Stimulated activated CD4-positive, alpha-beta T cell treated with anti-CD3 and anti-CD28 coated beads, Interleukin-15, amount 100 ng/mL, for 1 hour (primary cell): ENCODE measurements at places on chromosomes 16 and 17.

DNA sequence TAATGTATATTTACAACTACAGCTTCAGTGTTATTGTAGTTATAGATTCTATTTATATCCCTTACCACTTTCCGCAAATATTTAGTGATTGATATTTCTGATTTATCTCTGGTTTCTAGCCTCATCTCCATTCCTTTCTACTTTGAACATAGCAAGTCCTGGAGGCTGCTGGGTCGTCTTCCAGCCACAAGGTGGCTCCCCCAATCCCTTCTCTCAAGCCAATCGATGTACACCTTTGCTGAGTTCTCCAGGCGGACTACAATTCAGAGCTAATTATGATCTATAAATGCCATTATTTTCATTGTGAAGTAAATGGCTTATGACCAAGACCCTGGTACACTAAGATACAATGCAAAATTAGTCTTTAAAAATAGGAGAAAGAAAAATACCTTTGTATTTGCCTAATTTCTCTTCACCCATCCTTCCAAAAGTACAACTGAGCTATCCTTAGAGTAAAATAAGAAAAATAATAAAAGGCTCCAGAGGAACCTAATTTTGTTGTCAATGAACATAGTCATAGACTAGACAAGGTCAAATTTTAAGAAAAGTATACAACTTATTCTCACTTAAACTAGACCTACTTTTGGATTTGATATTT lies 122.1 kb downstream of the SKAP1 start:
- DNase-seq: peak; percentile 16

GRCh38 chr17:82664701-82665182 lies 16.5 kb upstream of the WDR45B start:
- no peak for DNase-seq

GRCh38 chr16:50458667-50459495 lies 89.3 kb upstream of the NKD1 start:
- DNase-seq: no peak

GRCh38 chr16:1308036-1308976 lies 1.1 kb upstream of the UBE2I start:
- DNase-seq: no peak

DNA sequence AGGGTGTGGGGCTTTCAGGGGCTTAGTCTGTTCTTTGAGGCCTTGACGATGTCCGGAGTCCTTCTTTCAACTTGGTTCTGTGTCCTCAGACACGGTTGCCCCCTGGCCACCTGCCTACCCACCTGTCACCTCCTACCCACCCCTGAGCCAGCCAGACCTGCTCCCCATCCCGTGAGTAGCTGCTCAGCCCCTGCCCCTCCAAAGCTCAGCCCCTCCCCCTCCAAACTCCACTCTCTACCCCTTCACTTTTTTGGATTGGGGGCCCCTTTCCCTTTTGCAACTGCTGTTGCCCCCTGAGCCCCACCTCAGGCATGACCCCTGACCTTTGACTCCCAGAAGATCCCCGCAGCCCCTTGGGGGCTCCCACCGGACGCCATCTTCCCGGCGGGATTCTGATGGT lies 1.2 kb downstream of the LAT start:
- no peak for DNase-seq

DNA sequence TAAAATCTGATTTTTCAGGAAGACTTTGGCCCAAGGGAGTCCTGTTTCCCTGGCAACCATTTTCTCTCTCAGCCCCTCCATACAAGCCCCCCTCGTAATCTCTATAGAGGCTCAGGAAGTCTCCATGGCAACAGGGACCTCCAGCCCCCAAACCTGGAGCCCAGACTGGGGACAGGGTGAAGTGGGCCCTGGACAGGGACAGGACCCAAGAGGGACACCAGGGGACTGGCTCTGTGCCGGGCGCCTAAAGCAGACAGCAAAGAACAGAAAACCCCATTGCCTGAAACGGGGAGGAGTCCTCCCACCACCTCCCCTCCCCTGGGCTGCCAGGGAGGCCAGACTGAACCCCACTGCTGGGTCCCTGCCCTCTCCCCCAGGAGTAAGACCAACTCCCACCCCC lies 40.6 kb downstream of the CPNE2 start:
- DNase-seq: no peak

DNA sequence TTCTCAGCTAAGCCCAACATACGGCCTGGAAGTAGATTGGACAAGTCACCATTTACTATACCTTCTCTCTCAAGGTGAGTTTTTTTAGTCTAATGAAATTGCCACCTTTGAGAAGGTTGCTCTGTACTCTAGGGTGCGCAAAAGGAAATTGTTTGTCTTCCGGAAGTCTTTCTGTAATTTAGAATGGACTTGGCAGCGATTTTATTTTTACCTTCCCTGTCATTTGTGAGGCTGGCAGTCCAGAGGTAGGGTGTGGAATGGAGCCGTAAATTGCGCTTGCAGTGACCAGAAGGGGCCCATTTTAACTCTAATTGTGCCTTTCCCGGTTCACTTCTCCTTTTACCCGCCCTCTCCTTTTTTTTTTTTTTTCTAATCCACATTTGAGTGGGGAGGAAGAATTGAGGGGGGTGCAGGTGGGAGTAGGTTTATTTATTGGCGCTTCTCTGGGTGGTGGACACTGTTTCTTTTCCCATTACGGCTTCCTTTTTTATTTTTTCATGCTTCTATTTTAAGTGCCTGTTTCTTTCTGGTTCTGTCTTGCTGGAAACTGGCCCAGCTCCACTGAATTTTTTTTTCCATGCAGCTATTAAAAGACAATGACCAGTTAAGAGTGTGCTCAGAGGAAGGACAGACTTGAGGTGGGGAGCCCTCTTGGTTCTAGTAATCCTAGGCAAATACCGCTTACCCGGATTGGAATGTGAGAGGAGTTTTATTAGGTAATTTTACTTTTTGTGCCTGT lies 89.7 kb upstream of the CLEC18A start:
- no peak for DNase-seq

DNA sequence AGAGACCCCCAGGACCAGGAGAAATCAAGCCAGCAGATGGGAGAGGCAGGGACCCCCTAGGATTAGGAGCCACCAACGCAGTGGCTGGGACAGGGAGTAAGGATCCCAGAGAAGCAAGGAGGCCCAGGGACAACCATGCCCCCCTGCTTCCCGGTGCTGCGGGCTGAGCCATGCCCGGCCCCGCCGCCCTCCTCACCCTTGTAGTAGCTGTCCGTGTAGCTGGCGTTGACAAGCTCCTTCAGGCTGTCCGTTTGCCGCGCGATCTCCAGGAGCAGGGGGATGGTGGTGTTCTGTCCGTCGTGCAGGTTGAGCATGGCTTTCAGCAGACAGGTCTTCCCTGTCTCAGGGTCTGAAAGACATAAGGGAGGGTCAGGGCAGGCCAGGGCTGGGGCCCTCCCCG lies 18.4 kb downstream of the TRPV1 start:
- DNase-seq: no peak

GRCh38 chr17:42849451-42850181 lies 1.4 kb upstream of the AOC3 start:
- DNase-seq: no peak

DNA sequence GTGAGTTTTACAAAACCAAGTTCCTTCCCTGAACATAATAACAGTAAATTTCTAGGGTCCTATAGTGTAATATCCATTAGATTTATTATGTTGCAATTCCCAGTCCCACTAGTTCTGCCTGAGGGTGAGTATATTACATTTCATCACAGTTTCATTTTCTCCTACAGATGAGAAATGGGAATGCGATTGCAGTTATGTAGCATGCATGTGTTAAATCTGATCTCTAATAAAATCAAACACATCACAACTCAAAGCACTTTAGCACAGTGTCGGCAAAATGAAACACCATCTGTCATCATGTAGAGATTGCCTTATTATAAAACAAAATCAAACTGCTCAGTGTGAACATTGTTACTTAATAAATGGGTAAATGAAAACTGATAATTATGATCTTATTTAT lies 180.5 kb upstream of the TOX3 start:
- DNase-seq: no peak

GRCh38 chr17:27968206-27968732 lies 74.2 kb upstream of the NLK start:
- no peak for DNase-seq

GRCh38 chr17:55549140-55549539 lies 37.9 kb upstream of the SMIM36 start:
- no peak for DNase-seq

- DNase-seq: no peak
These were observed 457.0 kb downstream of the CDH8 start for GRCh38 chr16:61579195-61579594.

DNA sequence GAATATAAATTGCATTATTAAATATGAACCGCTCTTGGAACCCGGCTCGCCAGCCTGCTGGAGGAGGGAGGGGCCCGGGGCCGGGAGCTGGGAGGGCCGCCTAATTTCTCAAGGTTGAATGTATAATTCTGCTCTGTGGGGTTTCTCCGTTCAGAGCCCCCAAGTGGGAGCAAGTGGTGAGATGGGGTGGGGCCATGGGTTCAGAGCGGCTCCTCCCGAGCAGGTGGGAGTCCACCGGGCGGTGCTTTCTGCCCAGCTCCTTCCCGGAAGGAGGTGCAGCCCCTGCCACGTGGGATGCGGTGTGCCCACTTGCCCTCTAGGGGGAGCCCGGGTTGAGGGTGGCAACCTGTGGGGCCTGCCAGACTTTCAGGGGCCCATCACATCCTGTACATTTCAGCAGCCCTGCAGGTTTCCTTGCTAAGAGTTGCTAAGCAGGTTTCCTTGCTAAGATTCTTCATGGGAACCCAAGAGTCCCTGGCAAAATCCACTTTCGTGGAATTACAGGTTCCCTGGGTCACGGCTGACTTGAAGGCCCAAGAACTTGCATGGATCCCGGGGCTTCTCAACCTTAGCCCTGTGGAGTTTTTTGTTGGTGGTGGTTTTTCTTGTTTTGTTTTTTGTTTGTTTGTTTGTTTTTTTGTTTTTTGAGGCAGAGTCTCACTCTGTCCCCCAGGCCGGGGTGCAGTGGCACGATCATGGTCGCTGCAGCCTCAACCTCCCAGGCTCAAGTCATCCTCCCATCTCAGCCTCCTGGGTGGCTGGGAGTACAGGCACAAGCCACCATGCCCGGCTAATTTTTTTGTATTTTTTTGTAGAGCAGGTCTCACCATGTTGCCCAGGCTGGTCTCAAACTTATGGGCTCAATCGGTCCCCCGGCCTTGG lies 196.7 kb upstream of the GSE1 start:
- DNase-seq: peak; percentile 55

- no peak for DNase-seq
These were observed 59.8 kb upstream of the RBFOX3 start for GRCh38 chr17:79670537-79671084.

DNA sequence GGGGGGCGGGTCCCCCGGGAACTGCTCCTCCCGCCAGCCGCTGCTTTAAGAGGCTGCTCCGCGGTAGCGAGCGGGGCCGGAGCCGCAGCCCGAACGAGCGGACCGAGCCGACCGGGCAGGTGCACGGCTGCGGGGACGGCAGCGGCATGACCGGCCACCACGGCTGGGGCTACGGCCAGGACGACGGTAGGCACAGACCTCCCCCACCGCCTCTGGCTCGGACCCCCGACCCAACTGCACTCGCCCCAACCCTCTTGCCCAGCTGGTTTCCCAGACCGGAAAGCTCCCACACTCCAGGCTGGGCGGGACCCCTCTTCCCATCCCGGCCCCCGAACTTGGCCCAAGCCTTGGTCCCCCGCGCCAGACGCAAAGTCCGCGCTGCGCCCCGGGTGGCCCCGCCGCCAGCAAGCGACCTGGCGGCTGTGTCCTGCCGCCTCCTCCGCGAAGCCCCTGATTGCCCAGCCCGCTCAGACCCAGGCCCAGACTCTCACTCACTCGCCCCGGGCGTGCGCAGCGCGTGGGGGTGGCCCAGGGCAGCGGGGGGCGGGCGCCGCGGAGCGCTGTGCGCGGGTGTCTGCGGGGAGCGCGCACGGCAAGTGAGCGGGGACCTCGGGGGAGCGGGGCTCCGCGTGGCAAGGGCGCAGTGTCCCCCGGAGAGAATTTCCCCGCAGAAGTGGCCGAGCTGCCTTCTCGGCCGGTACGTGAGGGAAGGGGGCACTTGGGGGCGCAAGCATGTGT lies at the start of gene CA7:
TSS of gene CA7 (plus strand) at position 73 of the 738 bp plus-strand sequence. CDS start at position 147, 74 bp downstream.
- no peak for DNase-seq

GRCh38 chr17:64002658-64003525 lies 4.7 kb downstream of the PRR29 start:
- no peak for DNase-seq

DNA sequence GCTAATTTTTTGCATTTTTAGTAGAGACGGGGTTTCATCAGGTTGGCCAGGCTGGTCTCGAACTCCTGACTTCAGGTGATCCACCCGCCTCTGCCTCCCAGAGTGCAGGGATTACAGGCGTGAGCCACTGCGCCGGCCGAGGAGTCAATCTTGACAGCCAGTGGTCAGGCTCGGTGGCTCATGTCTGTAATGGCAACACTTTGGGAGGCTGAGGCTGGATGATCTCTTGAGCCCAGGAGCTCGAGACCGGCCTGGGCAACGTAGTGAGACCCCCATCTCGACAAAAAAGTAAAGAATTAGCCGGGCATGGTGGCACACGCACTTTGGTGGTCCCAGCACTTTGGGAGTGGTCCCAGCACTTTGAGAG lies 608 bp upstream of the PGS1 start:
- DNase-seq: no peak

DNA sequence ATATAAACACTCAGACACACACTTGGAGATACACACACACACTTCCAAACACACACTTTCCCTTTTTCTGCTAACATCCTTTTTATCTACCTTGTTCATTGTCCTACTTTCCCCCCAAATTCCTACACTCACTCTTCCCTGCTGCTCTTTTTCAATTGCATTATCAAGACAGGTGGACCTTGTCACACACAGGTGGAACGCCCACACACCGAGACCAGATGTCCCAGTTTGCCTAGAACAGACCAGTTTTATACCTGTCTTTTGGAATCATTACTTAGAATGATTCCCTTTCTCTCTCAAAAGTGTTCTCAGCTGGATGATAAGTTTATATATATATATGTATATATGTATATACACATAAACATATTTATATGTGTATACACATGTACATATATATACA lies 50.7 kb upstream of the ARHGAP44 start:
- DNase-seq: no peak

DNA sequence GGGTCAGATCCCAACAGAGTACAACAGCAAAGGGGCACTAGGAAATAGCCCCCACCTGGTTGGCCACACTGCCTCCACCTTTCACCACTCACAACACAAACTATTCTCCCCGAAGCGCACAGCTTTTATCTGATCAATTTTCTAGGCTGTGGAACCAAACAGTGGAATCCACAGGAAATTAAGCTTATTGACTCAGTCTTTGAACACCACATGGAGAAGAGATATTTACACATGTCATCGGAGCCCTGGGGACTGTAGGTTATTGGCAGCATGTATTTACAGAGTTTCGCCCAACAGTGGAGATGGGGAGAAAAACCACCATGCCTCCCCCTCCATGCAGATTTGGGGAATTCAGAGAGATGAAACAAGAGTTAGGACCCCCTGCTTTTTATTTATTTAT lies 154.8 kb downstream of the XYLT1 start:
- DNase-seq: no peak

GRCh38 chr16:149024-149660 lies 3.3 kb upstream of the HBZ start:
- DNase-seq: no peak

GRCh38 chr17:9408868-9409829 lies 166.5 kb downstream of the STX8 start:
- DNase-seq: no peak

- no peak for DNase-seq
These were observed 18.4 kb upstream of the CORO6 start for GRCh38 chr17:29640981-29641642.

GRCh38 chr16:86664522-86665318 lies 86.4 kb downstream of the FOXL1 start:
- DNase-seq: no peak

GRCh38 chr16:75580-76501 lies 2.2 kb upstream of the MPG start:
- no peak for DNase-seq

GRCh38 chr17:40032322-40033320 lies 17.4 kb downstream of the CSF3 start:
- DNase-seq: no peak
